ENCODE measurements at places on chromosomes 7 and 10.

- no peak for DNase-seq
These were observed 14.7 kb downstream of the SEC24C start for GRCh38 chr10:73758704-73759511.

DNA sequence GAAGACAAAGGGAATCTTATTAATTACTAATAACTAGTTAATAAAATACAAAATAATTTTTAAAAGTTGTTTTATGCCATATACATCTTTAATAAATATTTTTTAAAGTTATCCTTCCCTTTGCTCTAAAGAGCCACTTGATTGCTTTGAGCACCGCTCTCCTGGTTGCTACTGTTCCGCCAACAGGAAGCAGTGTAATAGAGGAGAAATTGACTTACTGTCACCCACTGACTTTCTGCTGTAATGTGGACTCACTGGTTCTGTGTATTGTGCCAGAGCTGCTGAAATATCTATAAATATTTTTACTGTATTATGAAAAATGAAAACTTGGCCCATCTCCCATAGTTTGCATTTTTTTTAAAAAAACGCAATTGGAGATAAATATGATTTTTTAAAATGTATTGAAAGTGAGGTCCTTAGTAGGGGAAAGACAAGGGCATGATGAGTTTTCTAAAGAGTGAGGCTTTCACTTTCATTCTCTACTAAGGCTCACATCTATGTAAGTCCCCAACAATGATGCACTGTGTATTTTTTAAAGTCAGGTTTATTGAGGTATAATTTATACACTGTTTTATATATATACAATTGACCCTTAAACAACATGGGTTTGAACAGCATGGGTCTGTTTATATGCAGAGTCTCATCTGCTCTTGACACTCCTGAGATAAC lies 100.5 kb downstream of the NPY start:
- no peak for DNase-seq

- DNase-seq, result no peak
These were observed 24.6 kb downstream of the RTKN2 start for GRCh38 chr10:62244088-62244487.

DNA sequence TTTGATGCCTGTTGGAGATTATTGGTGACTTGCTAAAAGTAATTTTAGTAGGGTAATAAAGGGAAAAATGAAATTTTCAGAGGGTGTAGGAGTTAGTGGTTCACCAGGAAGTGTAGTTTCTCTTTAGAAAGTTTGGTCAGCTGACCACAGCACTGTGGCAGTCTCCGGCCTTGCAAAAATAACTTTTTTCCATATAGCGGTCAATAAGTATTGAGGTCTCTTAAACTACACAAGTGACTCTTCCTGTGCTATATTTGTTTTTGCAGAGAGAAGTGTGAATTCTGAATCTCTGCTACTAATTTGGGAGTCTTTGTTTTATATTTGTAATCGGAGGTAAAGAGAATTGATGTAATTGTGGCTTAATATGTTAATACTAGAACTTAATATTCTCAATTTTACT lies 24.3 kb downstream of the PTPN12 start:
- DNase-seq, result no peak

- DNase-seq, result no peak
These were observed 88.8 kb downstream of the OAT start for GRCh38 chr10:124329941-124330340.

GRCh38 chr10:67852761-67853160 lies 14.8 kb upstream of the DNAJC12 start:
- DNase-seq, result no peak

GRCh38 chr7:29881724-29882123 lies 75.4 kb downstream of the WIPF3 start:
- DNase-seq, result no peak

DNA sequence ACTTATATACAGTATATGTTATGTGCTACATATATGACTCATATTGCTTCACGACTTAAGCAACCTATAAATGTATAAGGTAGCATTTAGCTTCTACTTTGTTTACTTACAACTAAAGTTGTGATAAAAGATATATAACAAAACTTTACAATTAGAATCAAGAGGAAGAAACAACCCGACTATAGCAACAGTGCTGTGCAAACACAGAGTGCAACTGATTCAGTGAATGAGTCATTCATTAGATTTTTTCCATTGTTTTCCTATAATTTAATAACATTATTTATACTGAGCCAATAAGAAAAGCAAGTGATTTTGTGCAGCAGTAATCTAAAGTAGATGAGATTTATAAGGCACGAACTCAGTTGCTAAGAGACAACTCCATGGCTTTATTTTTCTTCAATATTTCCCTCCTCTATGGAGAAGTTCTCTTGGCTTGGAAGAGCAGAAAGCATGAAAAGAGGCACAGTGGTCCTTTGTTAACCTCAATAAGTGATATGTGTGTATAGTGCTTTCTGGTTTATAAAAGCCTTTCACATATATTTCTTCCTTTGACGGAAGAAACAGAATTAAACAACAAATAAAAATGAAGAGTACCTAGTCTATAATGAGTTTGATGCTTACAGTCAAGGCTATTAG lies 19.8 kb downstream of the CEP41 start:
- DNase-seq, result no peak

- DNase-seq, result no peak
These were observed 165.9 kb upstream of the PPP1R3A start for GRCh38 chr7:114084472-114085312.

DNA sequence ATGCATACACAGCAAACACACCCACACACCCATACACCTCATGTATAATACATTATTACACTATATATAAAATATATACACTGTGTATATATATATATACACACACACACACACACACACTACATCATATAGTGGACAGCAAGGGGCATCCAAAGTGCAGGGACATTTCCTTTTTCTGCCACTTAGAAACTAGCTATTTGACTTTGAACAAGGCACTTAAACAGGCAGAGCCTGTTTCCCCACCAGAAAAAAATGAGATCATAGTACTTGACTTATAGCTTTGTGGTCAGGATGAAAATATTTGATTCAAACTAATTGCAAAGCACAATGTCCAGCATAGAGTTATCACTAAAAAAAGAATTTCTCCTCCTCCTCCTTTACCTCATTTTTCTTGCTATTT lies 254.3 kb upstream of the NPVF start:
- no peak for DNase-seq

DNA sequence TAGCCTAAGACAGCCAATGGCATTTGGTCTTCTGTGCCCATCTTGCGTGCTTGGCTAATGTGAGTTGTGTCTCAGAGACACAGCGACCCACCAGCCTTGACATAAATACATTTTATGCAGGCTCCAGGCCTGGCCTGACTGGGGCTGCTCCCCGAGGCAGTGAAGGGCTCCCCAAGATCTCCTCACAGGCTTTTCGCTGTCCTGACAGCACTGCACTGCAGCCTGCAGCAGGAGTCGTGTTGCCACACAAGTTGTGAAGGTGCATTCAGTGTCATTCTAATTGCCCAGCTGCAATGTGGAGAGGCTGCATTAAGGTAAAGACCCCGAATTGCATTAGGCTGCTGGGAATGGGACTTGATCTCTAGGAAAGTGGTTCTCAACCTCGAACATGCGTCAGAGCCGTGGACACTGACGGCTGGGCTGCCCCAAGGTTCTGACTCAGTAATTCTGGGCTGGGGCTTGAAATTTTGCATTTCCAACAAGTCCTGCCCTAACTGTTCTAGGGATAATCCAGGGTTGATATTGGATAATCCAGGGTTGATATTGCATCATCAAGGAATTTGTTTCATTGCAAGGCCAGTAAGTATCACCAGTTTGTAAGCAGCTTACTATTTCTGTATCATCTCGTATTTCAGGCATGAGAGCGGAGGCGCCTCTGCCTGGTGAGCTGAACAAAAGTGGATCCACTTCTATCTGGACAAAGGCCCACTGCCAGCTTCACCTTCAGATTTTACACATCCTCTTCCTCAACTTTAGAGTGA lies 108.7 kb upstream of the INSIG1 start:
- no peak for DNase-seq

- no peak for DNase-seq
These were observed 192.0 kb upstream of the POM121L12 start for GRCh38 chr7:52843436-52843835.

- DNase-seq, result no peak
These were observed 303.9 kb downstream of the REEP3 start for GRCh38 chr10:63825111-63825510.

GRCh38 chr10:11516431-11516746 lies 95.1 kb downstream of the USP6NL start:
- DNase-seq, result no peak

GRCh38 chr7:17046666-17047065 lies 164.9 kb upstream of the AGR3 start:
- DNase-seq, result no peak

- DNase-seq, result no peak
These were observed 233.3 kb downstream of the LRRN3 start for GRCh38 chr7:111324228-111324627.

DNA sequence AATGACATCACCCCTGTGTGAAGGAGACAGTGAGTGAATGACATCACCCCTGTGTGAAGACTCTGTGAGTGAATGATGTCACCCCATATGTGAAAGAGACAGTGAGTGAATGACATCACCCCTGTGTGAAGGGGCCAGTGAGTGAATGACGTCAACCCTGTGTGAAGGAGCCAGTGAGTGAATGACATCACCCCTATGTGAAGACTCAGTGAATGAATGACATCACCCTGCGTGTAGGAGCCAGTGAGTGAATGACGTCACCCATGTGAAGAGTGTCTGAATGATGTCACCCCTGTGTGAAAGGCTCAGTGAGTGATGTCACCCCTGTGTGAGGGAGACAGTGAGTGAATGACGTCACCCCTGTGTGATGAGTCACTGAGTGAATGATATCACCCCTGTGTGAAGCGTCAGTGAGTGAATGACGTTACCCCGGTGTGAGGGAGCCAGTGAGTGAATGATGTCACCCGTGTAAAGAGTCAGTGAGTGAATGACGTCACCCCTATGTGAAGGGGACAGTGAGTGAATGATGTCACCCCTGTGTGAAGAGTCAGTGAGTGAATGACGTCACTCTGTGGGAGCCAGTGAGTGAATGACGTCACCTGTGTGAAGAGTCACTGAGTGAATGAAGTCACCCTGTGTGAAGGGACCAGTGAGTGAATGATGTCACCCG lies 478.1 kb downstream of the PTPRN2 start:
- DNase-seq, result peak; percentile 16

DNA sequence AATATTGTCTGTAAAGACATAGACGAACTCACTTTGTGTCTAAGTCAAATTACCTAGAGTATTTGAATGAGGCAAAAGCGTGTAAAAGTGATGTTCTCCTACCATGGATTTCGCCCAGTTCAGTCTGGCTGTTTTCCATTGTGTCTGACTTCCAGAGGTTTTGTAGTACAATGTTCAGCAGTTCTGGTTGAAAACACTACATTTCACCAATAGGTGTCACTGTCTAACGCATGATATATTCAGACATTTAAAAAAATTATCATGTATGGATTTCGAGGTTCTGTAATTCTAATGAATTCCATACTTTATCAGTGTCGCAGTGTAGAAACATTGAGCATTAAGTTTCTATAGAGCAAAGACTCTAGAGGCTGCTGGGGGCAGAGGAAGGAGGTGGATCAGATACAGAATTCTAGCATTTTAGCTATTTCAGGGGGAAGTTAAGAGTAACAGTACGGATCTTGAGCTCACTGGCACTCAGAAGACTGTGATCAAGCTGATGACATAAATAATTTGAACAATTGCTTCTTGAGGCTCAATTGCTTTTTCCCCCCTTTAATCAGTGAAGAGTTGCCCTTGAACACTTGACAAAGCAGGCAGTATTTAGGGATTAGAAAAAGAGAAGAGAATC lies 196.9 kb upstream of the RHOBTB1 start:
- peak; percentile 31 for DNase-seq

- no peak for DNase-seq
These were observed 523.5 kb downstream of the PARD3 start for GRCh38 chr10:34291466-34292193.

DNA sequence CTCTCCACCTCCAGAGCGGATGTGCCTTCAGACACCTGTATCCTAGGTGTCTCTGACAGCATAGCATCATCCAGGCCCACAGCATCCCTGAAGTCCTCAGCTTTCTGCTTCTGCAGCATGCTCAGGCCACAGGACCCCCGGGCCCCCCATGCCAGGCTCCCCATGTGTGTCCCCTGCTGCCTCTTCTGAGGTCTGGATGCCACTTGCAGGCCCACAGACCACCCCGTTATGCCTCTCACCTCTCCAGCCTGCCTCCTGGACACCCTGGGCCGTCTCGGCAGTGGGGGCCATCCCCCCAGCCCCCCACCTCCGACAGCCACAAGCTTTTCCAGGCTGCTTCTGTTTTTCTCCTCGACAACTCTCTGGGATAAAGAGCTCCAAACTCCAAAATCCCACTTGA lies 84.4 kb downstream of the WNT2 start:
- DNase-seq, result no peak

GRCh38 chr10:44258019-44258418 lies 126.9 kb downstream of the CXCL12 start:
- DNase-seq, result no peak

DNA sequence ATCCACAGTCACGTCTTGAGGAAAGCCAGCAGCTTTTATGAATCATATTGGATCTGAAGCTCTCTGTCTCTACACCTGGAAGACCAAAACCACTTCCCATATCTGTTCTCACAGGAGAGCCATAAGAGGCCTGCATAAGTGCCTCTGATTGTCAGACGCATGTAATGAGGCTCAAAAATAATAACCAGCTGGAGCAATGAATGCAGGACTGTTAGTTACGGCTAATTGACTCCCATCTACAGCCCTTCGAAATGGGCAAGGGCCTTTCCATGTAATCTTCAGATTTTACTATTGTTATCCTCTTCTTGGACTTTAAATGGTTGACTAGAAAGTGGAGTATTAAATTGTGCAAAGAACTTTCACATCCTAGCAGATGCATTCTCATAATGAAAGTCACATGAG lies 4.4 kb upstream of the SEMA3C start:
- peak; percentile 84 for DNase-seq

GRCh38 chr10:43170491-43170890 lies 32.2 kb downstream of the CSGALNACT2 start:
- DNase-seq, result no peak

- DNase-seq, result no peak
These were observed 67.3 kb downstream of the TCF7L2 start for GRCh38 chr10:113017376-113017775.

DNA sequence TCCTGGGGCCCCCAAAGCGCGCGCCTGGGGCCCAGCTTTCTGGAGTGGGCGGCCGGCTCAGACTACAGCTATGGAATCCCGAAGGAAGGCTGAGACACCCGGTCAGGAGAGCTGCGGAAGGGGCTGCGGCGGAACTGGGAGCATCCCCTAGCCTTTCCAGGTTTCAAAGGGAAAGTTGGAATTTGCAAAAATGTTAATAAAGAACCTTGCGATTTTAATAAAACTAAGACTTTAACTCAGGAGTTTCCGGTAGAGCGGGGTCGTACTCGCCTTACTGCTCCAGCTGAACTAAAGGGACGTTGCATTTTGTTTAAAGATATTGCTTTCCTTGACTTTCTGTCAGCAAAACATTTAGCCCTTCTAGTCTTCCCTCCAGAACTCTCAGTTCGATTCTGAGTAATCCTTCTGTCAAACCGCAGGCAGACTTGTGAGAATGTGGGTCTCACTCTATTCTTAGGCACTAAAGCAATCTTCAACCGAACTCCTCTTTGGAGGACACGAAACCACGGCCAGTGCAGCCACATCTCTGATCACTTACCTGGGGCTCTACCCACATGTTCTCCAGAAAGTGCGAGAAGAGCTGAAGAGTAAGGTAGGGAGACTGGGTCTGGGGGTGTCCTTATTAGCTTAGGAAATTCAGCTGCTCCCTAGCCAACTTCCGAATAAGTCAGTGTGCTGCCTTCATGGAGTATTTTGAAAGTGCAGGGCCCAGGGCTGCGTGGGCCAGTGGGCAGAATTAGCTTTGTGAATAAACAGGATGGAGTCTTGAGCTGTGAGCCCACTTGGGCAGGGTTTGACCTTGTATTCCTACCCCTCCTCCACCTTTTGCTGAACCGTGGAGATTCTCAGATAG lies 1.9 kb downstream of the CYP26A1 start:
- no peak for DNase-seq

Data from NCI-H1417 treated with DMSO at 0.1 percent for 48 hours (cell line).